NCI-H146 (cell line): ENCODE measurements at places on chromosomes 1 and 21.
A peak's percentile ranks its signal among the peaks of the same experiment; 100 is the strongest.

- DNase-seq: no peak
Measured at GRCh38 chr1:241715956-241716355, 63.9 kb downstream of the WDR64 start.

DNA sequence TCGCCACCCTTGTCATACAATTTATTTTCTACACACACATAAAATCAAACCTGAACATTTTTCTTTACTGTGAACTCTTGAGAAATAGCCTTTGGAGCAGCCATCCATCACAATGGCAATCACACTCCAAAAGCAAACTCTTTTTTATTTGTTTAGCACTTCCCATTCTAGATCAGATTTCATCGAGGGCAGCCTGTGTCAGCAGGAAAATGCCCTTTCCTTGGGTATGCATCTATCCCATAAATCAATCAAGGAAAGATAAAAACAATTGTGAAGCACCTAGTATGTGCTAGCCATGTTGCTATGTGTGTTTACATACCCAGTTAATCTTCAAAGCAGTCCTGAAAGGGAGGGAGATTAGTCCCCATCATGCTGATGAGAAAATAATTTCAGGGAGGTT, 484.1 kb upstream of the USP24 start:
- no peak for DNase-seq

- no peak for DNase-seq
Measured at GRCh38 chr1:22754106-22754768, 43.6 kb downstream of the EPHB2 start.

DNA sequence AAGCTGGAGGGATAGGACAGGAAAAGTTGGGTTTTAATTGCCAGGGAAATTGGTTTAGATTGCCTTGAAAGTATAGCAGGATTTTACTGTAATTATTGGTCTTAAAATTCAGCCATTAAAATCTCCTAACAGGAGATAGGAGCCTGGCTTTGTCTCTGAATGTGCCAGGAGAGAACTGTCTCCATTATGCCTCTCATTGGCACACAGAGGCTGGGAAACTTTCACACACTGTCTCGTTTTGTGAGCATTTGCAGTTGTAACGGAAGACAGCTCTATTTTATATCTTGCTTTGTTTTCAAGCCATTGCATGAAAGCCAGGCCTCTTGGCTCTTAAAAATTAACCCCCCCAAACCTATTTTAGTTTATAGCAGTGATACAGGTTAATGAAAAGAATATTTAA, 12.5 kb downstream of the DNAJC6 start:
- DNase-seq: no peak

GRCh38 chr1:51297401-51298321, 32.7 kb downstream of the TTC39A start:
- peak; percentile 12 for DNase-seq

DNA sequence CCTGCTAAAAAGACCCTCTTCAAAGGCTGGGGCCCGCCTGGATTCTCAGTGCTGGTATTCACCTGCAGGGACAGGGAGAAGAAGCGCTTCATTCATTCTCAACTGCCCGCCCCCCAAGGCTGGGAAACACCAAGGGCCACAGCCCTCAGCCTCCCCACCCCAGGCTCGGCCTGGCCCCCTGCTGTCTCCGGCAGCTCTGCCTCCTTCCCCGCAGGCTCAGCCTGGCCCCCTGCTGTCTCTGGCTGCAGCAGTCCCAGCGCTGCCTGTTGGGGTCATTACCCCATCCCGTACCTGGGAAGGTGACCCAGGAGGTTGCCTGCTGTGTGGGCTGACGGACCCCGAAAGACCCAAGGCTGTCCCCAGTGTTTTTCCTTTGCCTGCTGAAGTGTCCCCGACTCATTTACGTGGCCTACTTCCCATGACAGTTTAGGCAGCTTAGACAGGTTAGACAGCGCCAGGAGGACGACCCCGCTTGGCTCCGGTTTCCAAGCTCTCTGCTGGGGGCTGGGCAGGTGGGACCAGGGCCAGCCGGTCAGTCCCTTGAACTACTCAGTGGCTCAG, 22.9 kb upstream of the CLSTN1 start:
- DNase-seq: no peak

GRCh38 chr1:158150523-158150922, 30.2 kb upstream of the CD1D start:
- DNase-seq: no peak

GRCh38 chr1:40221977-40222772, 25.6 kb upstream of the TMCO2 start:
- DNase-seq: no peak

DNA sequence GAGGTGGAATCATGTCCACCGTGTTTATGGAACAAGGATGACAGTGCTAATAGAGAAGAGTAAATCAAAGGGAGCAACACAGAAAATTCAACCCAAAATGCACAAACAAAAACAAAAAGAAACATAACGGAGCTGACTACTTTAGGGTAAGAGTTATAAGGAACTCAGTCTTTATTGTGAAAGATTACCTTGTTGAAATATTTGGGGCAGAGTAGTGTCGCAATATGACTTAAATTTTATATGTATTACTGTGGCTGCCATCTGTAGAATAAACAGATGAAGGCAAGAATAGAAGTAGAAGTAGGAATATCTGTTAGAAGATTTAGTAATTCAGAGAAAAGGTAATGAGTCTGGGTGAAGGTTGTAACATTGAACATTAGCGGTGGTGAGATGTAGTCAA, 913.9 kb downstream of the BRINP3 start:
- DNase-seq: no peak

- DNase-seq: no peak
Measured at GRCh38 chr1:112522621-112523020, 13.9 kb downstream of the WNT2B start.

GRCh38 chr1:23196627-23197328, 20.5 kb downstream of the HTR1D start:
- DNase-seq: no peak

DNA sequence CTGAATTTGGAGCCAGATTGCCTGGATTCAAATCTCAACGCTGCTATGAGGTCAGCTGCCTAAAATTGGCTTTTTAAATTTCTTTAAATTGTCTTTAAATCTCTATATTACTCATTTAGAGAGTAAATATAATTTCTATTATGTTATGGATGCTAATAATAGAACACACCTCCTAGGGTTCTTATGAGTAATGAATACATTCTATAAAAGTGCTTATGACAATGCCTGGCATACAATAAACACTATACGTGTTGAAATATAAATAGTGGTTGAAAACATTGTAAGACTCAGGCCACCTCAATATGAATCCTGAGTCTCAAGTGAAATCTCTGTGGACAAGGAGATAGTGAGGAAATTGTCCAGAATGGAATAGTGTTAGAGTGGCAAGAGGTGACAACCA, 31.0 kb upstream of the PHGDH start:
- DNase-seq: no peak

GRCh38 chr1:29806646-29807319, 570.5 kb downstream of the PTPRU start:
- DNase-seq: no peak
